Right cardiac atrium (tissue), 5 donors: ENCODE measurements at places on chromosomes 5 and 9. TPM values are rescaled to one million over a fixed set of nuclear protein-coding genes. Genes with fewer than 3 reads are reported as not detected.
A peak's percentile ranks its signal among the peaks of the same experiment; 100 is the strongest.

DNA sequence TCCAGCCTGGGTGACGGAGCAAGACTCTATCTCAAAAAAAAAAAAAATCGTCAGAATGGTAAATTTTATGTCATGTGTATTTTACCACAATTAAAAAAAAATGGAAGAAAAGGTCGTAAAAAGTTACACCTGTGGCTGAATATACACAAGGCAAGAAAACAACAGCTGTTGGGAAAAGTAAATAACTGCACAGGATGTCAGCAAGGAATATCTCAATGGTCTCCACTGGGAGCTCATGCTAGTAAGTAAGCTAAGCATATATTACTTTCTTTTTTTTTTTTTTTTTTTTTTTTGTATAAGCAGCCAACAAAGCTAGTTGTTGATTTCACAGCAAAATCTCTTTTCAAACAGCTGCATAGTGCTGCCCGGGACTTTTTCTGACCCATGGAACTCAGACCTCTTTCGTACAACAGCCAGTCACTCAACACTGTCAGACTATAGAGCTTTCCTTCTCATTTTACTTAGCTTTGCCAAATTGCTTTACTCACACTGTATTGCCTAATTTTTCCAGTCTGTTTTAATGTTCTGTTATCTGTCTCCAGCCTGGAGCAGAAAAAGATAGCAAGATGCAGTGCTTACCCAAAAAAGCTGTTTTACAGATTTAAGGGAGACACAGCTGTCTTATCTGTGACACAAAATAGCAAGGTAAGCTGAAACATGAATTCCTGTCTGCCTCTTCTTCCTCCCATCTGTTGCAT is 175.9 kb downstream of the ENC1 start:
- peak; percentile 61 for DNase-seq

GRCh38 chr5:149543361-149544027 is 7.7 kb downstream of the CSNK1A1 start:
- no peak for DNase-seq

DNA sequence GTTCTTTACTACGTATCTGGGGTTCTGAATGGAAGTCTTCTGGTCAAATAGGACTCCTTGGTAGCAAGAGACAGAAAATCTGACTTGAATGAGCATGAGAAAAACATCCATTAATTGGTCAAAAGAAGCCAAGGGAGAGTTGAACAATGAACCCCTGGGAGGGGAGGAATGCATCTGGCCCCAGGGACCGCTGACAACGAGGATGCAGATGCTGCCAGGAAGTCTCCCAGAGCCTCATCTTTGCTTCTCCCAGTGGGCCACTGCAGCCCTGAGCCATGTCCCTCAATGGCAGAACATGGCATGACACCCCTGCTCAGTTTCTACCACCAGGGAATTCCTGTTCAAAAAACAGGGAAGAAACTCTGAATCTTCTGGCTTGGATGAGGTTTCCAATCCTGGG is 50.5 kb upstream of the ICE1 start:
- DNase-seq, result no peak

- DNase-seq, result no peak
These were observed 197.4 kb upstream of the ELL2 start for GRCh38 chr5:96159043-96159442.

IL7R gene
- 0.68 TPM for polyA plus RNA-seq

ACTBL2 gene
- polyA plus RNA-seq, result not detected
